ENCODE measurements at places on chromosomes 6 and 20.
A peak's percentile ranks its signal among the peaks of the same experiment; 100 is the strongest.

DNA sequence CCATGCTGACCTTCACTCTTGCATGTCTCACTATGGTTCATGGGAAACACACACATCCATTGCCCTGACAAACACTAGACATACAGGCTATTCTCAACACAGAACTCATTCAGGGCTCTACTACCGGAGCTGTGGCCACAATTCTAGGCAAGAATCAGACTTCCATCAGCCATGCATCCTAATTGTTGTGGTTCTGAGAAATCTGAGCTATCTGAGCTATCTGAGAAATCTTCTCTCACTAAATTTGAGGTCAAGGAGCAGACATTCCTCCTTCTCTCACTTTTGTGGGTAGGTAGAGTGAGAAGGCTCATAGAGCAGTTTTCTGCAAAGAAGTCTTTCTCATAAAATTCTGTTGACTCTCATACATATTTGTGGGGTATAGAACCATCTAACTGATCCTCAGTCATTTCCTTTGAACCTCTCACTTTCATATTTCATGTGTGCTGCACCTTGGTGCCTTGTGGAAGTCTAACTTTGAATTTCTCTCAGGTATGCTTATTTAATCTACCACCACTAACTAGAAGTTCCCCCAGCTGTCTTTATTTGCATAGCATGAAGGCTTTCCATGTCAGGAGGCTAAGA lies 43.6 kb downstream of the ADGRF1 start:
- DNase-seq = no peak

DNA sequence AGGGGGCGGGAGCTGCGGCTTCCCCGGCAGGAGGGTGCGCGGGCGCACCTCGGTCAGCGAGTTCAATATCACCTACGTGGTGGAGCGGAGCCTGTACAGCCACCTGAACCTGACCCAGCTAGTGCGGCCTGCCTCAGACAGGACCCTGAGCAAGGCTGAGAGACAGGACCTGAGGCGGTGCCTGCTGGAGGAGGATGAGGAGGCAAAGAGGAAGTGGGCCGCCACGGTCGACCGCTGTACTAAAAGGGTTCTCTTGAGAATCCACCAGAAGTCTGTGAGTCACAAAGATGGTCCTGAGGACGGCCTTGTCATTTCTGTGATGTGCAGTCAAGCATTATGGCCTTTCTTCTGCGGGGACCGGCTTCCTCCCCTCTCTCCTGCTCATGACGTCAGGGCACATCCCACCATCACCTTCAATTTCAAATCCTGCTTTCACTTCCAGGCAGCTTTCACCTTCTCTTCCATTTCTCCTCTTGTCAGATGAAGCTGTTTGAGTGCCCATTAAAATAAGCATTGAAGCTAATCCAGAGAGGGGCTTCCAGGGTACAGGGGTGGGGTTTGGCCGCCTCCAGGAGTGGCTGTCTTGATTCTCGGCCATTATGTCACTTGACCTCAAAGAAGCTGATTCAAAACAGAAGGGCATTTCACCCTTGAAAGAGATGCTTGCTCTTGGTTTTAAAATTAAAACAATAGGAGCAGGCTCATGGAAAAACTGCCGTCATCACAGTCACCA lies 177.6 kb downstream of the SASH1 start:
- DNase-seq = no peak

DNA sequence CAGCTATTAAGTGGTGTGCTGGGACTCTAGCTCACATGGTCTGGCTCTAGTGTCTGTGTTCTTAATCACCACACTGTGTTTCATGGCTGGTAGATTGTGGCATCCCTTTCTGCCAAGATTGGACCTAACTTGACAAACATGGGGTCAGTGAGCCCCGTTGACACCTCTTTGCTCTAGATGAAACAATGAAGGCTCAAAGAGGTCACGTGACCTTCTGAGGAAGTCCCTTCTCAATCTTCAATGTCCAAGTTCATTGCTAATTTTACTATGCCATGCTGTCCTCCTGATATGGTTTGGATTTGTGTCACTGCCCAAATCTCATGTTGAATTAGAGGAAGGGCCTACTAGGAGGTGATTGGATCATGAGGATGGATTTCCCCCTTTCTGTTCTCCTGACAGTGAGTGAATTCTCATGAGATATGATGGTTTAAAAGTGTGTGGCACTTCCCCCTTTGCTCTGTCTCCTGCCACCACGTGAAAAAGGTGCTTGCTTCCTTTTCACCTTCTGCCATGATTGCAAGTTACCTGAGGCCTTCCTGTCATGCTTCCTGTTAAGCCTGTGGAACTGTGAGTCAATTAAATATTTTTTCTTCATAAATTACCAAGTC lies 177.8 kb upstream of the MYLIP start:
- DNase-seq = no peak

DNA sequence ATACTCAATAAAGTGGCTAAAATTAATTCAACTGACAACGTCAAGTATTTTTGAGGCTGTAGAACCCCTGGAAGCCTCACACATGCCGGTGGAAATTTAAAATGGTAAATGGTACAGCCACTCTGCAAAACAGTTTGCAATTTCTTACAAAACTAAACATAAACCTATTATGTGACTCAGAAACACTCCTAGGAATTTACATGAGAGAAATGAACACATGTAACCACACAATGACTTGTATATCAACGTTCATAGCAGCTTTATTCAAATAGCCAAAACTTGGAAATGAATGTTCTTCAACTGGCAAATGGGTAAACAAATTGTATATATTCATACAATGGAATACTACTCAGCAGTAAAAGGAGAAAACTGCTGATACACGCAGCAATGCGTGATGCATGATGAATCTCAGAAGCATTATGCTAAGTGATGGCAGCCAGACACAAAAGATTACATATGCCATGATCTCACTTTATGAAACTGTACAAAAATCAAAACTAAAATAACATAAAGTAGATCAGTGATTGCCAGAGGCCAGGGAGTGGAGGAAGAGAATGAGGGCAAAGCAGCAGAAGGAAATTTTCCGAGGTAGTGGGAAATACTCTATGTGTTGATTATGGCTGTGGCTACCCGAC lies 112.5 kb downstream of the FAM50B start:
- no peak for DNase-seq

- no peak for DNase-seq
Measured at GRCh38 chr20:35842361-35842760, 70.5 kb downstream of the PHF20 start.

GRCh38 chr6:12163149-12163548 lies 127.0 kb upstream of the EDN1 start:
- no peak for DNase-seq

DNA sequence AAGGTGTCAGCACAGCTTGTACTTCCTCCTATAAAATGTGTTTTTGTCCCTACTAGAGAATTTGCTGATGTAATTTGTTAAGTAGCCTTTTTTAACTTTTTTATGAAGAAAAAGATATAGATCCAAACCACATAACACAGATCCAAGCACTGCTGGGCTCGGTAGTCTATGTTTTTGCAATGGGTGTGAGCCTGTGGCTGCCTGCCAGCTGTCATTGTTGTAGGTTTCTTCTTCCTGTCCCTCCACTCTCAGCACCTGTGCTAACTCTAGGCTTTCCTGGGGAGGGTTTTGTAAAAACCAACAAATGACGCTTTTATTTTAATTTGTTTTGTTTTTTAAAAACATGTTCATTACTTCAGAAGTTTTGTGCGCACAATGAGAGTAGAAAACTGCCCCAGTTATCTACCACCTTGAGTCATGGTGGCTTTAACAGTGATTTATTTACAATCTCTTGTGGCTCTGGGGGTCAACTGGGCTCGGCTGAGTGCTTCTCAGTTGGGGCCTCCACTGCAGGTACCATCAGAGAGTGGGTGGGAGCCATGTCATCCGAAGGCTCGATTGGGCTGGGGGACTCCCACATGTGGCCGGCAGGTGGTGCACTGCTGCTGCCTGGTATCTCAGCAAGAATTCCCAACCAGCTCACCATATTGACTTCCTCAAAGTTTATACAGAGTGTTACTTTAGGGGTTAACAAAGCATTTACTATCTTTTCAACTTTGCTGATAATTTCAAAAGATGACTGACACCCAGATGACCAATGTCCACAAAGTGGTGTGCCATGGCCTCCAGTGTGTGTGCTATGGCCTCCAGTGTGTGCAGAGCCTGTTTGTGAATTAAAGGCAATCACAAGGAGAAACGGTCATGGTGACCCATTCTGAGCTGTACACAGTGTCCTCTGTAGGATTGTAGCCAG lies 3.0 kb upstream of the CCR6 start:
- no peak for DNase-seq

- no peak for DNase-seq
Measured at GRCh38 chr6:157880534-157880933, 57.5 kb downstream of the SNX9 start.

DNA sequence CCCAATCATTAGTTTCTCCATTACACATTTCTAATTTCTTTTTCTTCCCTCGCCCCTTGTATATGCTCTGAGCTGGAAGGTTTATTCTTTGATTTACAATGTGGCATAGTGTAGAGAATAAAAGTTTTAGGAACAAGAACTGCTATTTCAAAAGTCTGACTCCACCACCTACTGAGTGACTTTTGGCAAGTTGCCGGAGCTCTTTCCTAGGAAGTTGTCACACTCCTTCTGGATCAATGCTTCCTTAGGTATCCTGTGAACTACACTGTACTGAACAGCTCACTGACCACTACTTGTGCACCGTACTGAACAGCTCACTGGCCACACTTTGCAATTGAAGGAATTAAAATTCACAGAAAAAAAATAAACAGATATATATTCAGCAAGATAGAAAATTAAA lies 458.2 kb downstream of the FRK start:
- DNase-seq = no peak

GRCh38 chr6:140921366-140922226 lies 1211.1 kb upstream of the GJE1 start:
- DNase-seq = no peak

DNA sequence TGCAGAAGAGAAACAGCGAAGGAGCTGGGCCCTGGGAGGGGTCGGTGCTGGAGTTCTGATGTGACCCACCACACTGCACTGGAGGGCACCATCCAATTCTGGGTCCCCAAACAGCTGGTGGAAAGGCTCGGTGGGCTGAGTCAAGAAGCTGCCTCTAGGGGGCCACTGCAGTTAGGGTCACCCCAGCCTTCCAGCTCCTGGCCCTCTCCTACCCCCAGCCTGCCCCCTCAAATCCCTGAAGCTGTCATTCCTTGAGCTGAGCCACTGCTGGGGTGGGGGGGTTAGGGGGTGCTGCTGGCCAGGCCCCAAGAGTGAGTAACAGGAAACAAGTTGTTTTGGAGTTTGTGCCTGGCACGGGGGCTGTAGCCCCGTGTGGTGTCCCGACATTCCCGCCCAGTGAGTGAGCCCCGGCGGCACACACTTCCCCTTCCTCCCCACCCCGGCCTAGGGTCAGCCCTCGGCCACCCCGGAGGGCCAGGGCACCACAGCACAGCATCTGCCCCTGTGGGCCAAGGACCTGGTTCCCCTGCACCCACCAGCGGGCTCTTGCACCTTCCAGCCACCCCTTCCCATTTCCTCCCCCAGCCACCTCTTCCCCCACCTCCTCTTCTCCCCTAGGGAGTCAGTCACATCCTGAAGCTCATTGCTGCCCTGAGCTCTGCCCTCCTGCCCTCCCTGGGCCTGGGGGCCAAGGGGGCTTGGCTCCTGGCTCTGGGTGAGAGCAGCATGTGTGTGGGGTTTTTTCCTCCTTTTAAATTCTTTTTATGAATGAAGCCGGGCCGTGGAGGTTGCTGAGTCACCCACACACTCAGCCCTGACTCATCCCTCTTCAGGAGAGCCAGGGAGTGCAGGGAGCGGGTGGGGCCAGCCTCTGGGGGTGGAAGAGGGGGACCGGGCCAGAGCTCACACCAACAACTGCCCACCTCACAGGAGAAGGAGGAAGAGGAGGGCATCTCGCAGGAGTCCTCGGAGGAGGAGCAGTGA lies 4.6 kb downstream of the SMIM29 start:
- no peak for DNase-seq

GRCh38 chr6:156848533-156848932 lies 71.4 kb downstream of the ARID1B start:
- DNase-seq = peak; percentile 77

DNA sequence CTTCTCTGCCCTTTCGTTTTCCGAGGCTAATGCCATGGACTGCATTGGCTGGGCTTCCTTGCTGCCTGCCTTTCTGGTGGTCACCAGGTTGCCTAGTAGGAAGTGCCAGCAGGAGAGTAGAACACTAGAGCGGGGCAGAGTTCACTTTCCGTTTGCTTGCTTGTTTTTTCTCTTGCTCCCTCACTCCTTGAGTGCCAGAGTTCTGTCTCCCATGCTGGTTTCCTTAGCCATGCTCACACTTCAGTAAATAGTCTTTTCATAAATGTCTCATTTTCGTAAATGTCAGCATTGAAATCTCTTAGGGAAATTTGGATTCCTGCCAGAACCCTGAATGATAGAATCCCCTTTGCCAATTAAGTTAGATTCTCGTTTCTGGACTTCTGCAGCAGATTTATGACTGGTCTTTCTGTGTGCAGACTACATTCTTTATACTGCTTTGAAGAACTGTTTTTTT lies 63.9 kb downstream of the FAM83B start:
- DNase-seq = peak; percentile 9

DNA sequence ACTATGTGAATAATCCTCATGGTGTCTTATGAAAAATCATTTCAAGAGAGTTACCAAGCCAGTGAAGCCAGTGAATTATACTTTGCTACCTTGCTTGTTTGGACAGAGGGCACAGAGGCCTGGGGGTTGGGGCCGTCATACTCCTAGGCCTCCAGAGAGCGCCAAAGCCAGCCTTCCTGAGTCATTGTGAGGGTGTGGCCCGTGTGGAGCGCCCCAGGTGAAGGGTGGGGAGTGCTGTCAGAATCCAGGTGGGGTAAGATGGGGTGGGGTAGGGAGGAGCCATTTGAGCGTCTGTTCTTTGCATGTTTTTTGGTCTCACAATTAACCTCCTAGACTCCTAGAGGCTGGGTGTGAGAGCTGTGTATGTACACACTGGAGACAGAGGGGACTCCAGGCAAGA lies 71.1 kb downstream of the PERP start:
- DNase-seq = no peak

- no peak for DNase-seq
Measured at GRCh38 chr6:87070741-87071140, 24.2 kb downstream of the CGA start.

DNA sequence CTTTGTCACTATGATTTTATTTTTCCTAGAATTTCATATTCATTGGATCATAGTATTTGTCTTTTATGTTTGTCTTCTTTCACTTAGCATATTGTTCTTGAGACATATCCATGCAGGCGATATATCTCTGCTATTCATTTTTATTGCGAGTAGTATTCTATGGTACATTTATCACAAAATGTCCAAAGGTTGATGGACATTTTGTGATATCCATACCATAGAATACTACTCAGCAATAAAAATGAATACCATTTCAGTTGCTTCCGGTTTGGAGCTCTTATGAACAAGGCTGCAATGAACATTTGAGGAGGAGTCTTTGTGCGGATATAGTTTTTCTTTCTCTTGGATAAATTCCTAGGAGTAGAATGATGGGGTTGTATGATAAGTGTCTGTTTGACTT lies 28.8 kb upstream of the EYA2 start:
- DNase-seq = no peak

- no peak for DNase-seq
Measured at GRCh38 chr20:24833592-24833991, 115.5 kb upstream of the CST7 start.

DNA sequence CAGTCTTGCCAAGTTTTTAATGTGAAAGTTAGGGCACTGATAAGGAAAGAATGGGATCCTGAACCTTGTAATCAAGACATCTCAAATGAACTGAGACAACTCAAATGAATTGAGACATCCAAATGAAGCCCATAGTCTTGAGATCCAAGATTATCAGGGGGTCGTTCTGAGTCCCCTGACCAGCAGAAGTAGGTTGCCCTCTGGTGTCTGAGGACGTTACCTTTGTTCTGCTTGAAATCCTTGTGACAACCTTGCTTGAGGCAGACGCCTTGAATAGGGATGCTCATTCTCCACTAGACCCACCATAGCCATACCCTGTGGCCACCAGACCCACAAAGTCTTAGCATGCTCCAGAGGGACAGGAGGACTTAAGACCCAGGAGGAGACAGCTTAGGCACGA lies 37.7 kb downstream of the ZBTB9 start:
- no peak for DNase-seq
